ENCODE measurements at places on chromosomes 5 and 9. TPM values are rescaled to one million over a fixed set of nuclear protein-coding genes. Genes with fewer than 3 reads are reported as not detected.

Gene DPYSL3
- 0.11 TPM for total RNA-seq

Gene ADAMTS2
- total RNA-seq, result not detected

Gene RGS7BP
- total RNA-seq, result not detected

Gene HACD4
- total RNA-seq, result 9.3 TPM

Gene TOR4A
- 0.84 TPM for total RNA-seq

Gene HTR1A
- not detected for total RNA-seq

DNA sequence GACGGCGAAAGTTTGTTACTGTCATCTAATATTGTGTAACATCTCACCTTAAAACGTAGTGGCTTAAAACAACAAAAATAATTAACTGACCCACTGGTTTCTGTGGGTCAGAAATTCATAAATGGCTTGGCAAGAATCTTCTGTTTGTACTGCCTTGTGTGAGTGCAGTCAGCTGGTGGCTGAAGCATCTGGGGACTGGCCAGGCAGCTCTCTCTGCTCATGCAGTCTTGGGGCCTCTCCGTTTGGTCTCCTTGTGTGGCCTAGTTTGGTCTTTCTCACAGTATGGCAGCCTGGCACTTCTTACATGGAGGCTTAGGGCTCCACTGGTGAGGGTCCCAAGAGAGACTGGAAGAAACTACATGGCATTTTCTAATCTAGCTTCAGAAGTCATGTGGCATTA, 49.0 kb upstream of the CTXN3 start:
- H3K4me1 ChIP-seq, result no peaks in the 10 kb centered on the region
- H3K36me3 ChIP-seq, result no peaks in the 10 kb centered on the region
- no peak overlapping the region for H3K27ac ChIP-seq
- DNase-seq, result no peak
- no peaks in the 10 kb centered on the region for H3K27me3 ChIP-seq

- no peak overlapping the region for H3K27ac ChIP-seq
- DNase-seq, result no peak
- no peaks in the 10 kb centered on the region for H3K4me1 ChIP-seq
- H3K36me3 ChIP-seq, result no peaks in the 10 kb centered on the region
- no peak overlapping the region for H3K4me3 ChIP-seq
Observed at GRCh38 chr5:111676466-111676865, 80.5 kb downstream of the NREP start.

GRCh38 chr5:153630546-153630945, 140.1 kb downstream of the GRIA1 start:
- H3K27ac ChIP-seq, result no peak overlapping the region
- no peaks in the 10 kb centered on the region for H3K4me1 ChIP-seq
- DNase-seq, result no peak
- H3K4me3 ChIP-seq, result no peak overlapping the region
- H3K27me3 ChIP-seq, result no peaks in the 10 kb centered on the region

DNA sequence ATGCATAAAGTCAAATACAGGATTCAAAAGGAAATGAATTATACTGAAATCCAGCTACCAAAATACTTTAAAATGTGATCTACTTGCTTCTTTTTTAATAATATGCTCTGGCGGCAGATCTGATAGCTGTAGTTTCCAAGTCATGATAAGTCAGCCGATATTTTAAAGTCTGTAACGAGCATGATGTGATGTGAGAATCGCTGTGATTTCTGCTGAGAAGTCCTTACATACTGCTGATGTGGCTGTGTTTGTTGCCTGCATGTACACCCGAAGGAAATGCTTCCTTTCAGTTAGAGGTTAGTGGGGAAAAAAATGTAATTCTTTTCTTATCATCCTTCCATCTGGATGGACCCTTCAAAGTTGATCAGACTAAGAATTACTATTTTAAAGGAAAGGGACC, 4.8 kb upstream of the SEMA4D start:
- no peaks in the 10 kb centered on the region for H3K27me3 ChIP-seq
- H3K36me3 ChIP-seq, result no peaks in the 10 kb centered on the region
- H3K27ac ChIP-seq, result peak overlapping the region; percentile 65

DNA sequence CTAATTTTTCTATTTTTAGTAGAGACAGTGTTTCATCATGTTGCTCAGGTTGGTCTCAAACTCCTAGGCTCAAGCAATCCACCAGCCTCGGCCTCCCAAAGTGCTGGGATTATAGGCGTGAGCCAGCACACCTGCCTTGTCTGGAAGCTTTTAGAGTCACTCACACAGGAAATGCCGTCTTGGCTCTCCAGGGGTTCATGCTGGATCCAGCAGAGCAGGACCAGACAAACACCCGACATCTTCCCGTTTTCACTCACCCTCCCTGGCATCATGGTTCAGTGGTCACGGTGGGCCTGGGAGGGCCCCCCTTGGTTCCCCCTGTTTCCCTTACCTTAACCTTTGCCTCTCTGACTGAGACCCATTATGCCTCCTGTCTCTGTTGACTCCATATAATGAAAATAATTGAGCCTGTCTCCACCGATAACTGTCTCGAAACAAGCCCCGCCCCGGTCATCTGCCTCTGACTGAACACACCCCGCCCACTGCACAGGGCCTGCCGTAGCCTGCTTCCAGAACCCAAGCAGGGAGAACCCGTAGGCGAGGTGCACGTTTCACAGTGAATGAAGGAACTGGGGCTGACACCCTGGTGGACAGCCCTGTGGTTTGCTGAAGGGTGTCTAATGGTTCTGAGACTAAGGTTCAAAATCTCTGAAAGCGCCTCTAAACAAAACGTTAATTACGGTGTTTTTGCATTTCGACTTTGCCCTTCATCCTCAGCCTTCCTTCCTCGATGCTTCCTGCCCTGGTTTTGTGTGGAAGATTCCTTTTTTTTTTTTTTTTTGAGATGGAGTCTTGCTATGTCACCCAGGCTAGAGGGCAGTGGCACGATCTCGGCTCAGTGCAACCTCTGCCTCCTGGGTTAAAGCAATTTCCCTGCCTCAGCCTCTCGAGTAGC, 39.7 kb upstream of the SPRY4 start:
- H3K4me3 ChIP-seq, result no peak overlapping the region
- H3K4me1 ChIP-seq, result peaks cover 8% of the 10 kb centered on the region
- H3K27ac ChIP-seq, result no peak overlapping the region

- peak within 1 kb of the TSS; percentile 75 for H3K27ac ChIP-seq
- H3K4me1 ChIP-seq, result peaks cover 7% of the 10 kb centered on the region
- H3K4me3 ChIP-seq, result peak within 1 kb of the TSS; percentile 68
- peaks cover 1% of the 10 kb centered on the region for H3K36me3 ChIP-seq
- no peaks in the 10 kb centered on the region for H3K27me3 ChIP-seq
Observed at GRCh38 chr9:127854184-127854806, at the start of gene ENG. ENG (minus strand) TSS chr9:127854658; CDS start chr9:127854355, 303 bp downstream.

DNA sequence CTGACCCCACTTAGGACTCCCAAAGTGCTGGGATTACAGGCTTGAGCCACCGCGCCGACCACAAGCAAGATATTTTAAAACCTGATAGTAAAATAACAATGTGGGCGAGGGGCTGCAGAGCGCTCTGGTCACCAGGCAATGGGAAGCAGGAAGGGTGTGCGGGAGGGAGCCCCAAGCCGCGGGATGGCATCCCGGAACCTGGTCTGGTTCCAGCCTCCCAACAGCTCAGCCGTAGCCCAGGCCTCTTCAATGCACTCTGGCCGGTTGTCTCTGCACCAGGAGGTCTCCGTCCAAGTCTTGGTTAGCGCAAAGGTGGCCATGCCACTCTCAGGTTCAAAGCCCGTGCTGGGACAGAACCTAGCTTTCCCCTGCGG, 694 bp upstream of the UAP1L1 start:
- H3K36me3 ChIP-seq, result peaks cover 12% of the 10 kb centered on the region
- H3K4me1 ChIP-seq, result peaks cover 8% of the 10 kb centered on the region
- DNase-seq, result no peak
- no peak overlapping the region for H3K4me3 ChIP-seq

DNA sequence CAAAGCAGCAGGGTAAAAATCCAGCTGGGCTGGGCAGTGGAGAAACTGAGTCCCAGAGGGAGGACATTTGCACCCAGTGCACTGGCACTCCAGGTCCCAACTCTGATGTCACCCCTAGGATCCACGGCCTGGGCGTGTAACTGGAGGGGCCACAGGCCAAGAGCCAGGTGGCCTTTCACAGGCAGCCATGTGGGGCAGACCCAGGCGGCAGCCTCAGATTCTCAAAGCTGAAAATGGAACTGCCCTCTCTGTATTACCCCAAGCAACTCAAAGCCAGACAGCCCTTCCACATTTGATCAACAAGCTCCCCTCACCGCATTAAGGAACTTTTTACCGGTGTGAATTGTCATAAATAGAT, 46.7 kb downstream of the RASGEF1C start:
- no peaks in the 10 kb centered on the region for H3K36me3 ChIP-seq
- H3K4me1 ChIP-seq, result no peaks in the 10 kb centered on the region
- no peak overlapping the region for H3K4me3 ChIP-seq
- H3K27ac ChIP-seq, result no peak overlapping the region
- DNase-seq, result no peak
- H3K27me3 ChIP-seq, result no peaks in the 10 kb centered on the region

GRCh38 chr9:90822866-90823265, 21.2 kb downstream of the SYK start:
- no peak overlapping the region for H3K4me3 ChIP-seq
- H3K27ac ChIP-seq, result no peak overlapping the region
- no peaks in the 10 kb centered on the region for H3K36me3 ChIP-seq
- DNase-seq, result no peak
- no peaks in the 10 kb centered on the region for H3K27me3 ChIP-seq

DNA sequence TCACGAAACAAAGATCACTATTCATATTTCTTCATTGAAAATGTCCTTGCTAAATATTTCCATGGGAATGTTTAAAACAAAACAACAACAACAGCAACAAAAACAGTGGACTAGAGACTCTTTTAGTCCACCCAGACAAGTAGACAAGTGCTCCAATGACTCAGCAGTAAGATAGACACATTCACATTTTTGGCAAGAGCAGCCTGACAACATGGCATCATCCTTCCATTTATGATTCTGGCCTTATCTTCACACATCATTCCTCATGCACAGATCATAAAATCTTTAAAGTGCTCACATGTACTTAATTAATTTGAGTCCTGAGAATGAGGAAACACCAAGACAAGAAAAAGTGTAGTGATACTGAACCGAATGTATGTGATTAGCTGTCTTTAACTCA, 132.6 kb upstream of the PDE4D start:
- no peaks in the 10 kb centered on the region for H3K27me3 ChIP-seq
- no peak overlapping the region for H3K4me3 ChIP-seq
- no peaks in the 10 kb centered on the region for H3K36me3 ChIP-seq
- H3K4me1 ChIP-seq, result no peaks in the 10 kb centered on the region

GRCh38 chr9:110999379-110999778, 38.9 kb downstream of the LPAR1 start:
- H3K27me3 ChIP-seq, result no peaks in the 10 kb centered on the region
- H3K27ac ChIP-seq, result no peak overlapping the region
- no peak for DNase-seq
- H3K4me3 ChIP-seq, result no peak overlapping the region
- no peaks in the 10 kb centered on the region for H3K36me3 ChIP-seq

All from naive thymus-derived CD4-positive, alpha-beta T cell (primary cell).